ENCODE measurements at places on chromosomes 5 and 9. TPM values are rescaled to one million over a fixed set of nuclear protein-coding genes. Genes with fewer than 3 reads are reported as not detected.

GRCh38 chr9:84636436-84636835 is 33.1 kb upstream of the NTRK2 start:
- no peak for DNase-seq

DNA sequence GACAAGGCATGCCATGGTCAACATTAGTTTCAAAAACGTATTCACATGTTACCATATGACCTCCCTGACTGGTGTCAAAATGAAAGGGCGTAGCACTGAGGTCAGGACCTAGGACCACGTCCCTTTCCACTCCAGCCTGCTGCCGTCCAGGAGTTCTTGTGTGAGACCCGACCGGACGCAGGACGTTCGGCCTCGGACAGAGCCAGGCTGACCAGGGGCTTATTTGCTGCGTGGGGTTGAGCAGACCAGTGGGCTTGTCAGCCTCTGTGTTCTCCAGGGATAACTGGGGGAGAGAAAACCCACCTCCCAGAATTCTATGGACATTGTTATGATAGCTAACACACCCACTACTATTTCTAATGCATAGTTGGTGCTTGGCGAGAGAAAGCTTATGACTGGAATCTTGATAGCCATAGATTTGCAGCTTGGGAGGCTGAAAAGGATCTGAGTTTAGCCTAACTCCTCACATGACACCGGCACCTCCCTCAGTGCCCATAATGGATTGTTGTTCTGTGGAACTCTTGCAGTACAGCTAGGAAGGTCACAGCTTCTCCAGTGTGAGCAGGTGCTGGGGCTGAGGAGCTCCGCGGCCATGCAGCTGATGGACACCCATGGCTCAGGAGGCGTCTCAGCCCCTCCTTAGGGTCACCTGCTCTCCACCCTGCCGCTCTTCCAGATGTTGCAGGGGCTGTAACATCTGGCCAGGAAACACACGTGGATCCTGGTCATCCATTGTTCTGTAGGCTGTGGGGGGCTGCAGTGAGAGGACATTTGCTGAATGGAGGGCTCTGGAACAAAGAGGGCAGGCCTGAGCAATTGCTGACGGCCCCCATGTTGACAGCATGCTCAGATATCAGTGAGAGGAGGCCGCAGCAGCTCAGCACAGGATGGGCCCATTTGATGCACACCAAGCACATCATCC is 368.4 kb downstream of the IRX2 start:
- DNase-seq, result no peak

Gene RNF208
- polyA plus RNA-seq, result 2.7 TPM

Gene WDR38
- not detected for polyA plus RNA-seq

Gene NUTM2G
- not detected for polyA plus RNA-seq

- DNase-seq, result no peak
Measured at GRCh38 chr5:78547183-78547582, 101.4 kb downstream of the LHFPL2 start.

DNA sequence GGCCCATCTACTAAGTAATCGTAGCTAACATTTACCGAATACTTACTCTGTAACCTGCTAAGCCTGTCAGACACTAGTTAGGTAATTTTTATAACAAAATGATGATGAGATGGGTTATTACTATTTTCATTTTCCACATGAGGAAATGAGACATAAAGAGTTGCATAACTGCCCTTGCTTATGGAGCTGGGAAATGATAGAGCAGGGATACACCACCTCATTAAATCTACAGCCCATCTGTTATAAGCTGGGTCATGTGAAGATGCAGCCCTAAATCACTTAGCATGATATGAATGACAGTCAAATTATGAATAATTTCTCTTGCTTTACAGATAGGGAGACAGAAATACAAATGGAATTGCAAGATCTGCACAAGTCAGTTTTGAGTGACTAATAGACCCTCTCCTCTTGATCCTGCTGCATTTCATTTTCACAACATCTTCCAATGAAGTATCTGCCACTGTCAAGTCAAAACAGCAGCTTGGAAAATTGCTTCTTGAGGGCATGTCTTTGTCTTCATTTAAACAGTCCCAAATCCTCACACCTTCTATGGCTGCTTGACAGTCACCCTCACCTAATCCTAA is 364.7 kb downstream of the PRELID2 start:
- no peak for DNase-seq

DNA sequence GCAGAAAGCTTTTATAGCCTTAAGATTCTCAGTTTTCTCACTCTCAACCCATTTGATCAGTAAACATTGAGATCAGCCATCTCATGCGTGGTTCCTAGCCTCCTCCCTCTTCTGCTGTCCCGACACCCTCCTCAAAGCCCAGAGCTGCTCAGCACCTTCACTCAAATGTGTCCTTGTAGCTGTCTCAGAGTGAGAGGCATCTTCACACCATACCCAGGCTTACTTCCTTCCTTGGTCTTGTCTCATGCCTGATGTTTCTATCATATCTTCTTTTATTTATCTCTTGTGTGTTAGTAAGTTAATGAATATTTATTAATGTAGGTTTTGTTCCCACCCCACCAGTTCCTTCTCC is 72.4 kb upstream of the SNX2 start:
- DNase-seq, result no peak

DNA sequence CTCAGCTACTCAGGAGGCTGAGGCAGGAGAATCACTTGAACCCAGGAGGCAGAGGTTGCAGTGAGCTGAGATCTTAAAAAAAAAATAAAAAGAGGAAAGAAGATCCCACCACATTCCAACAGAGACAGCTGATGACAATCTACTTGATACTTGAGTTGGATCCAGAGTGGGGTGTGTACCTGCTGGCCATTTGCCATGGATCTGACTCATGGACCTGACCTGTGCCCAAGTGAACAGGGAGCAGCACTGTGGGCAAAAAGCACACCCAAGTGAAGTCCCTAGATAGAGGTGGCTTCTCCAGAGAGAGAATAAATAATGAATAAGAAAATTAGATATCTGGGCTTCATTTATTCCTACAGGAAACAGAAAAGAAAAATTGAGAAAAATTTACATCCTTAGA is 81.2 kb upstream of the MIER3 start:
- DNase-seq, result no peak

GRCh38 chr9:118871531-118871930 is 497.7 kb downstream of the BRINP1 start:
- DNase-seq, result no peak

DNA sequence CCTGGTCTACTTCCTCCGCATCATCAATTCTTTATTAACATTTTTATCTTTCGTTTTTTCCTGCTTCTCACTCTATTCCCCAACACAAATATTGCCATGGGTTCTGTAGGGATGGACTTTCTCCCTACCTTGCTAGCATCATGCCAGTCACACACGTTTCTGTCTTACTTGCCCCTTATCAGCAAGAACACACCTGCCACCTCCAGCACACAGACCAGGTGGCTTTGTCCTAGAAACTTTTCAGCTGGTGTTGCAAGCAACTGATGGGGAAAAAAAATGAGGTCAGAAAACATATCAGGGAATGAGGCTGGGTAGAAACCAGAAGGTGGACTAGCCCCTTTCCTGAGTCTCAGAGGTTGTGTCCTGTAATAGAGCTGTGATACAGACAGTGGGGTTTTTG is 5.8 kb downstream of the SH3RF2 start:
- DNase-seq, result no peak

Gene ARPC5L
- 73.1 TPM for polyA plus RNA-seq

- no peak for DNase-seq
Measured at GRCh38 chr9:118533101-118533500, 828.9 kb downstream of the TLR4 start.

GRCh38 chr5:1788200-1788599 is 11.4 kb downstream of the MRPL36 start:
- no peak for DNase-seq

DNA sequence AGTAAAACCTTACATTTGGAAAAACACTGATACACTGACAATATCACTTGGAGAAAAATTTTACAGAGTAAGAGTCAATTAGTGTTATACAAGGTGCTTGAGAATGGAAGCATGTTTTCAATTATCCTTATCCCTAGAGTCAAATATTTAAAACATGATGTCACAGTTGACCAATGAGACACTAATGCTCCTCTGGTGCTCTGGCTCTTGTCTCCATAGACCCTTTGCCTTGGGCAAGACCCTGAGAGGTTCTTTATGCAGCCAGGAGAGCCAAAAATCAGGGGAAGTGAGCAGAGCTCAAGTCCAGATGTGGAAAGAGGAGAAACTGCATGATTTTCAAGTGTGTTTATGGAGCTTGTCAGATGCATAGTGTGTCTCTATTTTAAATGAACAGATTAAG is 153.9 kb downstream of the MARCHF11 start:
- peak; percentile 71 for DNase-seq

DNA sequence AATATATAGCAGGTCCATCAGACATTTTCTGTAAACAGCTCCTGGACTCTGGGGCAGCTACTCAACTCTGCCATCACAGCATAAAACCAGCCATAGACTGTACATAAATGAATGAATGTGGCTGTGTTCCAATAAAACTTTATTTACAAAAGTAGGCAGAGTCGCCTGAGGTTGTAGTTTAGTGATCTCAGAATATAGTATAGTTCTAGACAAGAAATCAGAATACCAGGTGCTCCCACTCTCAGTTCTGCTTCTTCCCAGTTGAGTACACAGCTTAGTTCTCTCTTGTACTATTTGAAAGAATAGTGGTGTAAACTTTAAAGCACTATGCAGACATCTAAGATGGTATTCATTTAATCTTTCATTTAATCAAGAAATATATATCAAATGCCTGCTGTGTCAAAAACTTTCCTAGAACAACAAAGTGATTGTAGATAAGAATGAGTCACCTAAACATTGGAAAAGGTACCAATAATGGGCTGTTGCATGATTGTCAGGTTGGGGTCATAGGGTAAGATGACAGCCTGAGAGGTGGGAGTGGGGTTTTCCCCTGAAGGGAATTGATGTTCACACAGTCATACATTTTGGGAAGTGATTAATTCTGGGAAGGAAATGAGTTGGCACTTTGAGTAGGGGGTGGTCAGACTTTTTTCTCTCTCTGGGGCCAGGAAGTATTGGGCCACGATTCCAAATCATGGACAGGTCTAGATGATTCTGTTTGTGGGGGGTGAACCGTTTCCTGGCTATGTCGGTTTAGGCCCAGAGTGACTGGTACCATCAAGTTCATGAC is 37.0 kb downstream of the TNFSF8 start:
- no peak for DNase-seq

DNA sequence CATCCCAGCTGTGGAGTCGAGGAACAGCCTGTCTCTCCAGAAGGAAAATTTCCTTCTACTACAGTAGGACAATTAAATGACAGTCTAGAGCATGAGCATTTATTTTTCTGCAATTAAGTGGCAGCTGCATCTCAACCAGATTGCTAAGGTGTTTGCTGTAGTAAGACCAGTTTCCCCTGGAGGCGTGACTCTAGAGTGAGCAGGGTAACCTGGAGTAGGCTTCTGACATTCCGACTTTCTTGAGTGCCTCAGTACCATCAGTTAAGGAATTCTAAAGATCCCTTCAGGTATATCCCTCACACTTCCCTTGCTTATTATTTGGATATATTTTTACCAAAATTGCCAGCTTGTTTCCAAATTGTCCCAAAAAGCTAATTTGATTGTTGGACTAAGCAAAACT is 59.2 kb upstream of the IRX2 start:
- DNase-seq, result no peak

- DNase-seq, result no peak
Measured at GRCh38 chr5:56761151-56761885, 54.0 kb upstream of the MAP3K1 start.

GRCh38 chr9:116419181-116419580 is 265.6 kb downstream of the PAPPA start:
- DNase-seq, result no peak

GRCh38 chr9:12060067-12060466 is 633.1 kb upstream of the TYRP1 start:
- no peak for DNase-seq

GRCh38 chr5:151846765-151847164 is 75.0 kb downstream of the G3BP1 start:
- no peak for DNase-seq

- no peak for DNase-seq
Measured at GRCh38 chr9:121308765-121309164, 40.8 kb downstream of the GSN start.

DNA sequence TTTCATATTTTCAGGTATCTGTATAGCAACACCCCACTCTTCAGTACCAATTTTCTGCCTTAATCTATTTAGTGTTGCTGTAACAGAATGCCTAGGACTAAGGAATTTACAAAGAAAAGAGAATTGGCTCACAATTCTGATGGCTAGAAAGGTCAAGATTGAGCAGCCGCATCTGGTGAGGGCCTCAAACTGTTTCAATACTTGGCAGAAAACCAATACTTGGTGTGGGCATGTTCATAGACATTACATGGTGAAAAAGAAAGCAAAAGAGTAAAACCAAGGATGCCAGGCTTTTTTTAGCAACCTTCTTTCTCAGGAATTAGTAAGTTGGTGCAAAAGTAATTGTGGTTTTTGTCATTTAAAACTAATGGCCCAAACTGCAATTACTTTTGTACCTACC is 1041.1 kb upstream of the CDH6 start:
- no peak for DNase-seq

- no peak for DNase-seq
Measured at GRCh38 chr5:168591302-168592013, 12.3 kb upstream of the PANK3 start.

DNA sequence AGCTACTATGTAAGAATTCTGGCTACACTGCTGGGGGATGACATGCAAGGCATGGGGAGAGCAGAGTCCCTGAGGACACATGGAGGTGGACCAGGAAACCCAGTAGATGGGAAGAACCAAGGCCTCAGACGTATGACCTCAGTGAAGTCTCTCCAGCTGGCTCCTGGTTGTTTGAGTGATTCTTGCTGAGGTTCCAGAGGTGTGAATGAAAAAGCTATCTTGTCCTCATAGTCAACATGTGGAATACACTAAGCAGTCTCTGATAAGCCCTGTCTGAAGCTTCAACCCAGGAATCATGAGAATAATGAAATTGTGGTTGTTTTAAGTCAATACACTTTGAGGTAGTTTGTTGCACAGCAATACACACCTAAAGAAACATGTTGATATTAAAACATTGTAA is 78.0 kb downstream of the GABRA6 start:
- DNase-seq, result no peak

GRCh38 chr5:36772276-36773140 is 104.1 kb upstream of the NIPBL start:
- DNase-seq, result no peak

DNA sequence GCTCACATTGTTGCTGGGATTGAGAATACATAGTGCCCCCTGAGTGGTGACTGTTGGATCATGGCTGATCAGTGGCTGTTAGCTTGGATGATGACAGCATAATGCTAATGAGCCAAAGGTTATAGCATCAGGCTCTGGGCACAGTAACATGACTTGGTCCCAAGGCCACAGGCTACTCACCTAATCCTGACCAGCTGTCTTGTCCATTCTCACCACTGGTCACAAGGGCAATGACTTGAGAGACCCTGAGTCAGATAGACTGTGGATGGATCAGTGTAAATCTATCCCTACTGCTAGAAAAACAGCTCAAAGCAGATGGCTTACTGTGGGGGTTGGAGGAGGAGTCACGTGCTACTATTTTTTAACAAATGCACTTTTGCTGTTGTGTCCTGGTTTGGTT is 74.7 kb downstream of the AOPEP start:
- no peak for DNase-seq

Gene FAM78A
- 1.0 TPM for polyA plus RNA-seq

- DNase-seq, result no peak
Measured at GRCh38 chr5:148735301-148735835, 81.0 kb upstream of the HTR4 start.

Data from SK-N-SH (cell line).